Glutamatergic neuron (in vitro differentiated cells): ENCODE measurements at places on chromosomes 16 and 17.

- DNase-seq, result no peak
Measured at GRCh38 chr17:21066394-21066793, 23.6 kb upstream of the USP22 start.

GRCh38 chr16:12113523-12114345 lies 137.2 kb downstream of the SNX29 start:
- peak; percentile 50 for DNase-seq

DNA sequence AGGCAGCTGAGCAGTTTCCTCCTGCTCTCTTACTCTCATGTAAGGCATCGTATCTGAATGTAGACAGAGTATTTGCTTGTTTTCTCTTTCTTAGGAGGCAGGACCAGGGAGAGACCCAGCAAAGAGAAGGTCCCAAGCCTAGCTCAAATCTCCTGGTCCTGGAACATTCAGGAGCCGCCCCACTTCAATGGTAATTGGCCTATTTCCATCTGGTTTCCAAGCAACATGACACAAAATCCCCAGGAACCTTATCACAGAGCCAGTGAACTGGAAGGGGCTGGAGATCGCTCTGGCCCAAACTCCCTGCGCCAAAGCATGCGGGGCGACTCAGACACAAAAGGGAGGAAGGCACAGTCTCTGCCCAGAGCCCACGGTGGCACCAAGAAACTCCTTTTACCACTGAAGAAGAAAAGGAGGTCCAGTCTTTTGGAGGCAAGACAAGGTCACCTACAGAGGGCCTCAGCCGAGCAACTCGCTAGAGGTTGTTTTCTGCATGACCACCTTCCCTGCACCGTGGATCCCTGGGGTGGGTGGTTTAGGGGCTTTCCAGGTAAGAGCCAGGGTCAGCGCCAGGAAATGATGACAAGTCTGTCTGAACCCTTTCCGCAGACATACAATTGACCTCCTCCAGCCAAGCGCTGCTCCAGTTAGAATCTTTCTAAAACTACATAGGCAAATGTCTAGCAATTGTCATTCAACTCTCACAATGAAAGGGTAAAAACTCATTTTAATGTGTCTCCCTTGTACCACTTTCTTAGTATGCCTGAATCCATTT lies 394.7 kb downstream of the SOX9 start:
- no peak for DNase-seq

GRCh38 chr17:12977008-12977751 lies 40.6 kb downstream of the ELAC2 start:
- DNase-seq, result no peak

GRCh38 chr17:40607641-40608040 lies 40.0 kb downstream of the SMARCE1 start:
- DNase-seq, result no peak

- DNase-seq, result no peak
Measured at GRCh38 chr17:77096570-77097214, 44.1 kb upstream of the SEC14L1 start.

GRCh38 chr16:83473926-83474650 lies 333.7 kb upstream of the HSBP1 start:
- DNase-seq, result no peak

- no peak for DNase-seq
Measured at GRCh38 chr17:8413328-8413727, 15.7 kb upstream of the RNF222 start.

DNA sequence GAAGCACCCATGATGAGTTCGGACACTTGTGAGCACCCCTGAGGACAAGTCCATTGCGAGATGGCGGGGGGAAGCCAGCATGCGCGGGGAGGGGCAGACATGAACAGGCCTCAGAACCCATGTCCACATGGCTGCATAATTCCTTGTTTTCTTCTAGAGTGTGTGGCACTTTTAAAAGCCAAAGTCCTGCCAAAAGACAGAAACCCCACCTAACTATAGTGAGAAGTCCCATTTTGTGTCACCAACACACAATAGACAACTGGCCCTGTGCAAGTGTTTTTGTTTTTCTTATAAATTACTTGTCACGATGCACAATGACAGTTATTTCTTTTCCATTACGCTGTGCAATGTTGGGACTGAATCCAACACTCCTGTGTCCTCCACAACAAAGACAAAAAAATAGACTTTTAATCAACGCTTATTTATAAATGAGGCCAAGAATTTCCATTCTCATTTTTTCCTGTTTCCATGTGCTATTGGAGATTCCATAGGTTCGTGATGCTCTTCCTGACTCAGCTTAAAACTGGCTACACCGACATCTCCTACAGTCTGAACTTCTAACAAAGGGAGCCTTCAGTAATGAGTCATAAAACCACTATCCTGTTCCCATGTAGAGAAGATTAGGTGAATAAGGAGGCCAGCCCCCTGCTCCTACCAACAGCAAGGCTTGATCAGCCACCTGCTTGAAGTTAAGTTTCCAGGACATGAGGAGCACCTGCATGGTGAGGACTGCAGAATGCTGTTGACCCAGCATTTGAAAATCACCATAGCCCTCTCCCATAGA lies 98.9 kb downstream of the ZNF423 start:
- no peak for DNase-seq

DNA sequence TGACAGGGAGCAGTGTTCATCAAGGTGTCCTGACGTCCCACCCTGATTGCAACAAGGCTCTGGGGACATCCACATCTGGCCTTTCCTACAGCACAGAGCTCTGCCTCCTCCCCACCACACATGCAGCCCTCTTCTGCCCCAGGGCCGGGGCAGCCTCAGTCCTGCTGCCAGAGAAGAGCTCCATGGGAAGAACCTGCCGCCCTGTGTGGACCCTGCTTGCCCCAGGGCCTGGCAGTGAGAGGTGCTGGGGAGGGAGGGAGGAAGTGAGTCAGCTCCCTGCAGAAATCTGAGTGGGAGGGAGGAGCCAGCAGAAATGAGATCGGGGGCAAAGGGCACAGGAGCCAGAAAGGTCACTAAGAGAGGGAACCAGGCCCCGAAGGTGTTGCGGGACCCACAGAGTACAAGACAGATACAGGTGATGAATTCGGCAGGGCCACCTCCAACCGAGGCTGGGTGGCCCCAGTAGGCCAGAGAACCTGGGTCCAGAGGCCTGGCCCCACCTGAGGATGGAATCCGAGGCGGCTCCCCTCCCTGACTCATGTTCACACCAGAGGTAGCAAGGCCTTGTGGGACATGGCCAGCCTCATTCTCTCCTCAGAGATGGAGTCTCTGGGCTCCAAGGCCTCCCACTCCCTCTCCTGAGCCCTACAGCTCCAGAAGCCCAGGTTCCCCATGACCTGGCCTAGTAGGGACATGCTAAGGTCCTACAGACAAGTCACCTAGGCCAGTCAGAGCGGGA lies 24.8 kb downstream of the MYO18A start:
- no peak for DNase-seq
